ENCODE measurements at places on chromosomes 2 and 18.

DNA sequence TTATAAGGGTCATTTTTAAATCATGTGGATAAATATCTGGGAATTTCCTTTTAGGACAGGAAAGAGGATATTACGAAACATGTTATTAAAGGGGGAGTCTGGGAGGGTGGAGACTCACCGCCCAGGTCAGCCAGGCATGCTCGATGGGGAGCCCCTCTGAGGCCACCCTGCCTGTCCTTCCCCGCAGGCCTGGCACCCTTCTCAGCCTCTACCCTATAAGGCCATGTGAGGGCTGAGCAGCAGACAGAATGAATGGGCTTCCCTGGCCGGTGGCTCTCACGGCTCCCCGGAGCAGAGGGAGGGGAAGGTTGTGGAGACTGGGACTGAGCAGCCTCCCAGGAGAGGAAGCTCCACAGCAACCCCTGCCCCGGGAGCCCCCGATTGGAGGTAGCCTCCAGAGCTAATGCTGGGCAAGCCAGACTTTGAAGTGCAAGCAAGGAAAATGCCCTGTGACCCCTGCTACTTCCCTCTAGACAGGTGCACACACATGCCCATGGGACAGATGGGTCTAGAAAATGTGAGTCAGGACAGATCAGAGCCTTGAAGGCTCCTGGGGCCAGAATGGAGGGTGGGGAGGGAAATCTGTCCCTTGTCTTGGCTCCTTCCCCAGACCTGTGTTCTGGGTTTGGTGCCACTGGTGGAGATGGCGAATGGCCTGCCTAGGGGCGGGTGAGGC is 13.2 kb upstream of the ARMC9 start:
- no peak for DNase-seq

DNA sequence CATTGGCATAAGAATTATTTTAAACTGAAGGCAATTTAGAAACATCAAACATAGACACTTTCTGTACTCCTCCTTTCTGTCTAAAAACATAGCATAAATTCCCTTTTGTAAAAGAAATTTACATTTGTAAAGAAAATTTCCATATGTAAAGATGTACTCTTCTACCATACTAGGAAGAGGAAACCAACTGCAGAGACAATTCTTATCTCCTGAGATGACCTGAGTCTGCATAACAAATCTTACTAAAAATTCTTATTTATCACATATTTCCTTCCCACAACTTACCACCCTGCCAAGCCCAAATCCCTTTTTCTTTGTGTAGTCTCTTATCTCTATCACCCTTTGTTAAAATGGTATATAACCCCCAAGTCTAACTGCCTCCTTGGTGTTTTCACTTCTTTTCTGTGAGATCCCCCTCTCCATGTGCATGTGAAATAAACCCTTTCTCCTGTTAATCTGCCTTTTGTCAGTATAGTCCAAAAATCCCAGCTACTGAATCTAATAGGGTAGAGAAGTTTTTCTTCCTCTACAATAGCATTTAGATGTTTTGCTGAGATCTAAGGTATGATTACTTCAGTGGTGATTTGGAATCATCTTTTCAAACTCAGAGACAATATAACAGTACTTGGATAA is 81.0 kb downstream of the CHN1 start:
- DNase-seq: no peak

GRCh38 chr18:32310101-32310500 is 120.3 kb downstream of the MEP1B start:
- DNase-seq: no peak

DNA sequence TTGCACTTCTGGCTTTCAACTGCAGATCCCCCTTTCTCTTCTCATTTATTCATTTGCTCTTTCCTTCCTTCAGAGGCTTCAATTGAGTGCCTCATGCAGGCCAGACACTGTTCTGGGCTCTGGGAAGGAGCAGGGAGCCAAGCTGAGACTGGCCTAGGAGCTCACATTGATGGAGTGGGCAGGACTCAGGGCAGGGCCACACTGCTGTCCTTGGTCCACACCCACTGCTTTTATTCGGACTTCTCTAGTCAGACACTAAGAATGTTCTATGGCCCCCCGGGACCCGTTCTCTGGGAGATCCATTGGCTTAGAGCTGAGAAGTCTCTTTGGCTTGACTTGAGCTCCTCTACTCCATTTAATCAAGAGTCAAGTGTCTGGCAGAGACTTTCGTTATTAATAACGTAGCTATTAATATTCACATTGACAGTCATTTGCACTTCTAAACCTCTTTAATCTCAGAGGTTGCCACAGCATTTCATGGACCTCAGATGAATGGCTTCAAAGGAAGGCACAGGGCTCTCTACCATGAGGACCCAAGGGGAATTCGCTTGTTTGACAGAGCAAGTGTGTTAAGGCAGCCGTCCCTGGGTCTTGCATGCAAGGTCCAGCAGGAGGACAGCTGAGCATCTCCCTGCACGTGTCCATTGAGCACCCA is 20.1 kb downstream of the SH3RF3 start:
- no peak for DNase-seq

DNA sequence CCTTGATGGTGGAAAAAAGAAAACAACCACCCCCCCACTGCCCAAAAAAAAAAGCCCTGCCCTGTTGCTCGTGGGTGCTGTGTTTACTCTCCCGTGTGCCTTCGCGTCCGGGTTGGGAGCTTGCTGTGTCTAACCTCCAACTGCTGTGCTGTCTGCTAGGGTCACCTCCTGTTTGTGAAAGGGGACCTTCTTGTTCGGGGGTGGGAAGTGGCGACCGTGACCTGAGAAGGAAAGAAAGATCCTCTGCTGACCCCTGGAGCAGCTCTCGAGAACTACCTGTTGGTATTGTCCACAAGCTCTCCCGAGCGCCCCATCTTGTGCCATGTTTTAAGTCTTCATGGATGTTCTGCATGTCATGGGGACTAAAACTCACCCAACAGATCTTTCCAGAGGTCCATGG is 28.0 kb downstream of the MAL start:
- DNase-seq: no peak

DNA sequence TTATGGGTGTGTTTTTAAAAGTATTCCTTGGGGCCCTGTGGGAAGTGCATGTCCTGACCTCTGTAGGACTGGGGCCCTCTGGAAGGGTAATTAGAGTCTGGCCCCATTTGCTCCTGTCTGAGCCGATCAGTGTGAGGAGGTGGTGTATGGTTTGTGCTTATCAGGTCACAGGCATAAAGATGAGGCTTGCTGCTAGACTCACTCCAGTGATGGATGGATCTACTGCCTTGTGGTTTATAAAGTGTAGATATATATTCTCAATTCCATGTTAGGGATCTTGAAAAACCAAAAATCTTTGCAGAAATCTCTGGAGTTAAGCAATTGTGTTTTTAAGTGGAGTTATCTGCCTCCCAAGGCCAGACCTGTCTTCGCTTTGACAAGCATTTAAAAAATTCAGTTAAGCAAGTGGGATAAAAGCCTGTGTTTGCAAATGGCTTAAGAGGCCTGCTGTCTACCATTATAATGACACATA is 182.4 kb downstream of the PTPRM start:
- DNase-seq: no peak

DNA sequence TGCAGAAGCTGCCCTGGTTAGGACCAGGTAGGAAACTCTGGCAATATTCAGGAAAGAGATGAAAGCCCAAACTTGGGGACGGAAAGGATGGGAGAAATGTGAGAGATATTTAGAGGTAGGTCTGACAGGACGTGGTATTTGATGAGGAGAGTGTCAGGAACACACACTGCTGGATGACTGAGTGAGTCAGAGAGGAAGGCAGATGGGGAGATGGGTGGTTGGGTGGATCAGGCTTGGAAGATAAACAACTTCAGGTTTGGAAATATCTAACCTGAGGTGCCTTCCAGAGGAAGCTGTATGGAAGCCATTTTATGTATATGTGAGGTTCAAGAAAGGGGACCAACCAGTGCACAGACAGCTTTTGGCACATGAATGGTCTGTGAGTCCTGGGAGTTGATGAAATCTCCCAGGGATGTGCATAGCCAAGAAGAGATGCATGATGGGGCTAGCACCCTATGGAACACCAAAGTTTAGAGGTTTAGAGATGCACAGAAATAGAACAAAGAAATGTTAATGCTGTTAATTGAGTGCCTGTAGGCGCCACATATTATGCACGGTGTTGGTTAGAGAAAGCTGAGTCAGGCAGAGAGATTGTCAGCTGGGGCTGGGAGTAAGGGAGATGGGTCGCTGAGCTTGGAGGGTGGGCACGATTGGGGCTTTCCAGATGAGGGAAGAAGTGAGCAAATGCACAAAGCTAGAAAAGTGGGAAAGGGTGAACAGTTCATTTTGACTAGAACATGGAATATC is 101.0 kb downstream of the VIT start:
- no peak for DNase-seq

- no peak for DNase-seq
Measured at GRCh38 chr2:105460048-105460732, 61.3 kb upstream of the FHL2 start.

DNA sequence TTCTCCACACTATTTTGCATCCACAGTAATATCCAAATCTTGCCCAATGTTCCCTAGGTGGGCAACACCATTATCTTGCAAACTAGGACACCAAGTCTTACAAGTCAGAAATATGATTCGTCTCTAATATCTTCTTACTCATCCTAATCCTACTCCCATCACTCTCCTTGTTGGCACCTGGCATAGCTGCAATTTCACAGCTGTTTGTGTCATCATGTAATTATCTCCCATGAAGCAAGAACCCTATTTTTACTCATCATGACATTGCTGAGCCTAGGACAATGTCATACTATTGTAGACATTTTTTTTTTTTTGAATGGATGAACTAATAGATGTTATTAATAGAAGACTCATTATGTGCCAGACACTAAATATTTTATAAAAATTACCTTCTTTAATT is 91.3 kb upstream of the CCDC141 start:
- DNase-seq: no peak

- DNase-seq: no peak
Measured at GRCh38 chr2:177708660-177709444, 316.3 kb downstream of the AGPS start.

GRCh38 chr2:163191372-163191771 is 352.8 kb upstream of the KCNH7 start:
- peak; percentile 36 for DNase-seq

- DNase-seq: peak; percentile 45
Measured at GRCh38 chr18:23703057-23703986, 14.1 kb downstream of the LAMA3 start.

DNA sequence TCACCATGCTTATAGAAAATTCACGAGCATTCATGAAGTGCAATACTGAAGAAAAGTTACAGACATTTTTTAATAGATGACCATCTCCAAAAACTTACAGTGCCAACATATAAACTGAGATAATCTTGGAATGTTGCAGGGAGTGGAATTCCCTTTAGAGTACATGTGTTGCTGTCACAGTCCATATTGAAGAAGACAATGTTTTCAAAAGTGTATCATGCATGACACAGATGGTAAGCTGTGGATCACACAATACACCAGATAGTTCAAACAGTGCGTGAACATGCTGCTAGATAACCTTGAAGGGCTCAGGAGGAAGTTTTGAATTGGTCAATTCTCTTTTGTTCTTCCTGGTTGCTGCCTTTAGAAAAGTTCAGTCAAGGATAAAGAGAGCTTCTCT is 1644.3 kb upstream of the NXPH2 start:
- DNase-seq: no peak

DNA sequence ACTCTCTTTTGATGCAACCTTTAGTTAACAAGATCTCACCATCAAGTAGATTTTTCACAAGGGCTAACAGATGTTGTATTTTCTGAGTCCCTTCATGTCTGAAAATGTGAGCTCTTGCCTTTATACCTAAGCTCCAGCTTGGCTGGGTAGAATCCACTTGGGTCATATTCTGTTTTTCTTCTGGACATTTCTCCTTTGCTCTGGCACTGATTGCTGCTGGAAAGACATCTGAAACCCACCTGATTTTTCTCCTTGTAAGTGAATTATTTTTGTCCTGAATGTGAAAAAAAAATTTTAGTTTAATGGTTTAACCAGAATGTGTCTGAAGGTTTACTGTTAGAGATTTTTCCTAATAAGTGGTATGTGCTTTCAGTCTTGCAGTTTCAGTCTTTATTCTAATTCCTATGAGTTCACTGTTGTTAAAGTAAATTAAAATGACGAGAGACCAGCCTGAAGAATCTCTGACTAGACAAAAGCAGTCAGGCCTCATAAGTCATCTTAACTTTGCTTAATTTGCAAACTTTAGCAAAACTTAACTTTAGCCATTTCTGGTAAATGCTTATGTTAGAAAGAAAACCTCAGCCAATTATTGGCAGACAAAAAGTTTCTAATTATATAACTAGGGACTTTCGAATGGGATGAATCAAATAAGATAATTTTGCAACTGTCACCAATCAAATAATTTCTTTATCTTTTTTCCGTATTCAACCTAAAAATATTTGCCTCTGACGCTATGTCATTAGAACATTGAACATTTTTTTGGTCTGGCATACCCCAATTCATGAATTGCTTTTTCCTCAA is 70.8 kb downstream of the ACAA2 start:
- DNase-seq: no peak

GRCh38 chr2:86025229-86025820 is 80.4 kb downstream of the POLR1A start:
- DNase-seq: no peak

DNA sequence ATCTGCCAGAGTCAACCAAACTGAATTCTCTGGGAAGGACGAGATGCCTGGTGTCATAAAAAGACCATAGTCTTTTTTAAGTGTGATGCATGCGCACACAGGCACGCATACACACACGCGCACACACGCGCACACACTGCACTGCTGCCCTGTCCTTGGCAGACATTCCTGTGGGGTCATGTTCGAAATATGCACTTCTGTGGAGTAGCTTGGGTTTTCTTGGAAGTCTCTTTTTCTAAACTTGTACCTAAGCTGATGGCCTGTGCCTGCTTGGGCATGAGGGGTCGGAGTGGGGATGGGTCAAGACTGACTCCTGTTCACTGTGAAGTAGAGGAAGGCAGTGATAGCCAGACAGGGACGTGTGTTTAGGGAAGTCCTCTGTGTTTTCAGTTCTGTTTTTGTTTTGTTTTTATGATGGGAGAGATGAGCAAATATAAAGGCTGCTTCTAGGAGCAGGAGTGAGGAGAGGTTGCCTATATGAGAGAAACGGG is 4.0 kb upstream of the RMC1 start:
- DNase-seq: no peak

GRCh38 chr2:194714541-194714940 is 942.5 kb upstream of the SLC39A10 start:
- no peak for DNase-seq

DNA sequence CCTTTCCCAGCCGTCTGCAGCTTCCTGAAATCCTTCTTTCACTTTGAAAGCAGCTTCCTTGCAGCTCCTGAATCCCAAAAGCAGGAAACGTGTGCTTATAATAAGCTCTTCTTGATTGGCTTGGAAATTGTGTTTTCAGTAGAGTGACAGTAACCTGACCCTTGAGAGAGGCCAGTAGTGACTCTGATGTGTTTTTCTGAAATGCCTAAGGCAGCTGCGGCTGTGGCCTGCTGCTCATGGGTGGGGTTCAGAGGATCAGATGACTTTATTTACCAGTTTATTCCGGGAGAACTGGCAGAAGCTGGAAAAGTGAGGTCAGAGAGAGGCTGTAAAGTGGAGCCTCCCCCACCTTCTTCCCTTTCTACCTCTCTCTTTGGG is 31.9 kb upstream of the RPIA start:
- DNase-seq: peak; percentile 12

DNA sequence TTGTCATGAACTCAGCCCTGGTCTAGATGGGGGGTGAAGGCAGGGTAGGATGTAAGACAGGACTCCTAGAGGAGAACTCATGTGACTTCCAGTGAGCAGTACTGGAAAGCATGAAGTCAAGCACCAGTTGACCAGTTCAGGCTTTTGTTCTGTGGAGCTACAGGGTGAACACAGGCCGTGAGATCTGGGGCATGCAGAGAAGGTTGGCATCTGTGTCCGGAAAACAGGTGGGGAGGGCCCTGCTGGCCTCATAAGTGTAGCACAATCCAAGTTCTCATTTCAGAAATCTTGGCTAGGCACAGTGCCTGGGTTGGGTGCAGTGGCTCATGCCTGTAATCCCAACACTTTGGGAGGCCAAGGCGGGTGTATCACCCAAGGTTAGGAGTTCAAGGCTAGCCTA is 50.9 kb upstream of the SPATS2L start:
- no peak for DNase-seq
